Stimulated activated CD8-positive, alpha-beta memory T cell treated with anti-CD3 and anti-CD28 coated beads, Interleukin-7, amount 100 ng/mL, for 1 hour (primary cell): ENCODE measurements at places on chromosomes 2 and 18.
A peak's percentile ranks its signal among the peaks of the same experiment; 100 is the strongest.

GRCh38 chr2:219234331-219234730, 4.7 kb downstream of the ANKZF1 start:
- DNase-seq, result no peak

GRCh38 chr2:72414137-72414760, 266.6 kb upstream of the CYP26B1 start:
- DNase-seq, result no peak

GRCh38 chr2:71469403-71470398, 16.3 kb downstream of the DYSF start:
- no peak for DNase-seq

DNA sequence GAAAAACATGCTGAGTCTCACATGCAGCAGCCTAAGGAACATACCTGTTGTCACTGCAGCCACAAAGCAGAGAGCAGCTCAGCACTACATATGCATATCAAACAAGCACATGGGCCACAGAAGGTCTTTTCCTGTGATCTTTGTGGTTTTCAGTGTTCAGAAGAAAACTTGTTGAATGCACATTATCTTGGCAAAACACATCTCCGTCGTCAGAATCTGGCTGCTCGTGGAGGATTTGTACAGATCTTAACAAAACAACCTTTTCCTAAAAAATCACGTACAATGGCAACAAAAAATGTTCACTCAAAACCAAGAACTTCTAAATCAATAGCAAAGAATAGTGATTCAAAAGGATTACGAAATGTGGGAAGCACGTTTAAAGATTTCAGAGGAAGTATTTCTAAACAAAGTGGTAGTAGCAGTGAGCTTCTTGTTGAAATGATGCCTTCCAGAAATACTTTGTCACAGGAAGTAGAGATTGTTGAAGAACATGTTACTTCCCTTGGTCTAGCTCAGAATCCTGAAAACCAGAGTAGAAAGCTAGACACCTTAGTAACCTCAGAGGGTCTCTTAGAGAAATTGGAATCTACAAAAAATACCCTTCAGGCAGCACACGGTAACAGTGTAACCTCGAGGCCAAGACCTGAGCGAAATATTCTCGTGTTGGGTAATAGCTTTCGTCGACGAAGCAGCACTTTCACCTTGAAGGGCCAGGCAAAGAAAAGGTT, 34.1 kb downstream of the ZNF407 start:
- no peak for DNase-seq

DNA sequence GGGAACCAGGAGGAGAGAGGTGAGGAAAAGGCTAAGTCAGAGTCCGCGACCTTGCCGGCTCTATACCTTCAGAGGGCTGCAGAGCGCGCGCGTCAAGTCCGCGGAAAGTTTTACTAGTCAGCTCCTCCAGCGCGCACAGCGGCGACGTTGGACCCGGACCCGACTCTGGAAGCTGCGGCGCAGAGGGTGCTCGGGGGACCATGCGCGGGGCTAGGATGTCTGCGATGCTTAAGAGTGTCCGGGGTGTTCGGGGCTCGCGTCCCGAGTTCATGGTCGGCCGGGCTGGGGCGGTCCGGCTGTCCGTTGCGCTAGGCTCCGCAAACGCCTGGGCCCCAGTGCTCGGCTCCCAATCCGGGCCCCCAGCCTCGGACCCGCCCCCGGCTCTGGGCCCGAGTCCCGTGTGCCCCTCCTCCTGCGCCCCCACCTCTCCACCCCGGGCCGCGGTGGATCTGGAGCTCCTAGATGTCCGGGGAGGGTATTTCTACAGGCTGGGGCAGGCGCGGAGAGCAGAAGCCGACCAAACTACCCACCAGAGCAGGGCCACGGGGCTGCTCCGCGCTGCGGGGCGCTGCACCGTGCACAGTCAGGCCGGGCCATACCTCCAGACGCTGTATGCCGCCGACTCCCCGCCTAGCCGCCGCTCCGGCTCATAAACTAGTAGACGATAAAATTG, at the start of gene LBX2:
Gene LBX2, minus strand, starts transcription at position 337 of the 673 bp plus-strand sequence. Its CDS starts 66 bp downstream, at position 271.
- no peak for DNase-seq

DNA sequence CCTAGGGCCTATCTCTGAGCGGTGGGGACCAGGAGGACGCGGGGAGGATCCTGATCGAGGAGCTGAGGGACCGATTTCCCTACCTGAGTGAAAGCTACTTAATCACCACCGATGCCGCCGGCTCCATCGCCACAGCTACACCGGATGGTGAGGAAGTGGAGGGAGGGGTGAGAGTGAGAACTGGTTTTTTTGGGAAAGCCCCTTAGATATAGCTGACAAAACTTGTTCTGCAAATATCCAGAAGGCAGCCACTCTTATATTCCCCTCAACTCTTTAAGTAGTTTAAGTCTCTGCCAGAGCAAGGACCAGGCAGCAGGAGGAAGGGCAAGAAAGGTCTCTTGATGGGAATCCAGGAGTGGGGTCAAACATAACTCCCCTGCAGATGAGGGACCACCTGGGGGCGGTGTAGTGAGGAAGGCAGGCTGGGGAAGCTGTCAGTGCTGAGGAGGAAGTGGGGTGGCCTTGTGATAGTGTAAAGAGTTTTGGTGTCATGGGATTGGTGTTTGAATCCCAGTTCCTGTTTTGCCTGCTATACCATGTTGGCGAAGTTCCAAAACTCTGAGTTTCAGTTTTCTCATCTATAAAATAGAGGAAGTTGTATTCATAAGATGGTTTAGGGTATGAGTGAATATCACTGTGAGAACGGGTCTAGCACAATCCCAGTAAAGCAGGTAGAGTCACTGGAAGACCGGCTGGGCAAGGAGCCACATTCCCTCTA, 3.4 kb downstream of the NAGK start:
- DNase-seq, result peak; percentile 16

GRCh38 chr2:231258701-231259100, 60.3 kb downstream of the ARMC9 start:
- DNase-seq, result no peak
